H1 (cell line): ENCODE measurements at places on chromosomes 2 and 18. TPM values are rescaled to one million over a fixed set of nuclear protein-coding genes. Genes with fewer than 3 reads are reported as not detected.

Gene CCDC148
- total RNA-seq: 1.3 and 1.5 TPM in 2 replicates

Gene FOXI3
- 15.9 and 17.1 TPM in 2 replicates for total RNA-seq

Gene LAPTM4A
- 187 and 193 TPM in 2 replicates for total RNA-seq

GRCh38 chr2:233059797-233060500, at the start of gene INPP5D:
Gene INPP5D, plus strand, starts transcription at chr2:233060342. Its CDS starts 137 bp downstream, at chr2:233060479.
- DNase-seq: no peak
- H3K36me3 ChIP-seq: no peaks in the 10 kb centered on the region
- no peak within 1 kb of the TSS for H3K27ac ChIP-seq
- H3K4me3 ChIP-seq: no peak within 1 kb of the TSS
- H3K4me1 ChIP-seq: peaks cover 5% of the 10 kb centered on the region

Gene ACMSD
- not detected in 2 replicates for total RNA-seq

- H3K4me3 ChIP-seq: no peak overlapping the region
- no peaks in the 10 kb centered on the region for H3K27me3 ChIP-seq
- DNase-seq: no peak
These were observed 114.8 kb downstream of the RDH14 start for GRCh38 chr2:18445433-18446320.

DNA sequence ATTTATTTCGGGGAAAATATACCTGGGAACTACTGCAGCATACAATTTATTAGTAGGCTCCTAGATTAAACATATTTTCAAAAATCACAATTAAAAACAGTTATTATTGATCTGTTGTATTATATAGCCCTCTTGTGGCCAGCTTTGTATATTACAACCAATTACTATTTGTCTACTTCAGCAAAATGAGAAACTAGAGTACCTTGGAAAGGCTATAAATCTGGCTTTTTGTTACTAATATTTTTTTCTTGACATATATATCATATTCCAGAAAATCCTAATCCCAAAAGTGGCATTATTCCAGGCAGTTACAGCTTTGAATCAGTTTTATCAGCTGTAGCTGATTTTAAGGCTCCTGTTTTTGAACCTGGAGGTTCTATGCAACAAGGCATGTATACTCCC, 101.2 kb downstream of the UBR3 start:
- no peaks in the 10 kb centered on the region for H3K4me1 ChIP-seq
- H3K27ac ChIP-seq: no peak overlapping the region

Gene MAP4K4
- total RNA-seq: 133 and 138 TPM in 2 replicates

GRCh38 chr18:47209171-47209570, 33.0 kb upstream of the IER3IP1 start:
- H3K27ac ChIP-seq: no peak overlapping the region
- H3K27me3 ChIP-seq: peaks cover 1% of the 10 kb centered on the region
- no peak overlapping the region for H3K4me3 ChIP-seq
- H3K36me3 ChIP-seq: no peaks in the 10 kb centered on the region

DNA sequence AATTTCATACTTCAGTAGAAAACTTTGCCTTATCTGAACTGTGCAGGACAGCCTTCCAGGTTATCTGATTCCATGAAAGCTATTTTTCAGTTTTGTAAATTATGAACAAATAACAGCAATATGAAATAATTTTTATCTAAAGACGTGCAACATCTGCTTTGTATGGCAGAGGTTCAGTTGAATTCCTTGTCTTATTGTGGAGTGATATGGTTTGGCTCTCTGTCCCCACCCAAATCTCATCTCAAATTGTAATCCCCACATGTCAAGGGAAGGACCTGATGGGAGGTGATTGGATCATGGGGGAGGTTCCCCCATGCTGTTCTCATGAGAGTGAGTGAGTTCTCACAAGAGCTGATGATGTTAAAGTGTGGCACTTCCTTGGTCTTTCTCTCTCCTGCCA, 18.1 kb upstream of the RPIA start:
- no peaks in the 10 kb centered on the region for H3K36me3 ChIP-seq
- H3K4me3 ChIP-seq: no peak overlapping the region
- no peaks in the 10 kb centered on the region for H3K27me3 ChIP-seq
- H3K4me1 ChIP-seq: no peaks in the 10 kb centered on the region

DNA sequence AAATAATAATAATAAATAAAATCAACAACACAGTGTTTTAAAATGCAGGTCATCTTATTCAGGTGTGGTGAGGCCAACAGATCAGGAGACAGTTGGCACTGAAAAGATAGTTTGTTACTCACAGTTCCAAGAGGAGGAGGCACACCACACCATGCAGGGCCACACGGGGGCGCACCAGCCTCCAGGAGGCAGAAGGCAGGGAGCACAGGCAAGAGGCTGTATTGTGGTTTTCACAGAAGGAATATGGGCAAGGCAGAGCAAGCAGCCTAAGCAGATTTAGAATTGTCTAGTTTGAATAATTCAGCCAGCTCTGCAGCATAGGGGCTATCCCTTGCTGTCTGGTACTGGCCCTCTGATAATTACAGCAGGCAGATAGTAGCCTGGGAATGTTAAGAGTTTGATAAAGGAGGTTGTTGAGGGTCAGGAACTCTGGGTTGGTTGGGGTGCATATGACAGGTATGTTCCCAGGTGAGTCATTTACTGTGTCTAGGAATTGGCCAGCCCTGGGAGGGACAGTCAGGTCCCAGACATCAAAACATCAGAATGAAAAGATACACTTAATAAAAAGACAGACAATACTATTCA, 31.3 kb downstream of the KIAA2012 start:
- no peak overlapping the region for H3K27ac ChIP-seq
- H3K27me3 ChIP-seq: no peaks in the 10 kb centered on the region
- DNase-seq: peak; percentile 54
- H3K4me1 ChIP-seq: peaks cover 7% of the 10 kb centered on the region; the same call in 1 of the 2 replicates
- no peak overlapping the region for H3K4me3 ChIP-seq

Gene DES
- 1.5 and 1.8 TPM in 2 replicates for total RNA-seq

DNA sequence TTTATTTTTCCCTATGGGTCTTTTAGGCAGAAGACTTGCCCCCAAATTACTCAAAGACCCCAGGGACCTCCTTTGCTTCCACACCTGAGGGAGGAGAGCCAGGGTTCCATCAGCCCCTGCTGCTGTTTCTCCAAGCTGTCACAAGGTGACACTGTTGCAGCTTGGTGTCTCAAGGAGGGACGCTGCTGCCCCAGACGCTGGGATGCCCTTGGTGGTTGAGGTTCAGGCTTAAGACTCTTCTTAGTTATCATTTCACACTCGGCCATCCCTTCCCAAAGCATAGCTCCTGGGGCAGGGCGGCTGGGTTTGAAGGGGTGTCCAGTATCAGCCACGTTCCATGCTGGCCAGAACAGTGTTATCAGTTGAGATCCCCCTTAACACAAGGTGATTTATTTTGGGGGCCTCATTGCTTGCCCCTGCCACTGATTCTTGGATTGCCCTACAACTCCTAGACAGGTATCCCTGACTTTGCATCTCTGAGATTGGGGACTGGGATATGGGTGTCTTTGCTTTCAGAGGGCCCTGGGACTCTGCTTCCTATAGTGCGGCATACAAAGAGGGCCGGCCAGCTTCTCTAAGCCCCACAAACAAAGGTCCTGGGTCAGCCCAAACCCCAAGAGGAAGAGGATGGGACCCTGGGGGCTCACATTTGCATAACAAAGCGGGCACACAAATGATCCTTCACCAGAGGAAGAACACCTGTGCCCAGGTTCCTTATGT, 22.7 kb downstream of the GPR55 start:
- peak; percentile 78 for DNase-seq
- peak overlapping the region; percentile 75 for H3K27ac ChIP-seq
- H3K27me3 ChIP-seq: no peaks in the 10 kb centered on the region; the same call in 1 of the 2 replicates
- peaks cover 20% of the 10 kb centered on the region for H3K4me1 ChIP-seq
- no peaks in the 10 kb centered on the region for H3K36me3 ChIP-seq
- H3K4me3 ChIP-seq: peak overlapping the region; percentile 46; the same call in 1 of the 2 replicates

- no peaks in the 10 kb centered on the region for H3K27me3 ChIP-seq
- no peaks in the 10 kb centered on the region for H3K36me3 ChIP-seq
- no peaks in the 10 kb centered on the region for H3K4me1 ChIP-seq
- no peak overlapping the region for H3K4me3 ChIP-seq
These were observed 103.4 kb upstream of the RASGRP3 start for GRCh38 chr2:33372940-33373553.

DNA sequence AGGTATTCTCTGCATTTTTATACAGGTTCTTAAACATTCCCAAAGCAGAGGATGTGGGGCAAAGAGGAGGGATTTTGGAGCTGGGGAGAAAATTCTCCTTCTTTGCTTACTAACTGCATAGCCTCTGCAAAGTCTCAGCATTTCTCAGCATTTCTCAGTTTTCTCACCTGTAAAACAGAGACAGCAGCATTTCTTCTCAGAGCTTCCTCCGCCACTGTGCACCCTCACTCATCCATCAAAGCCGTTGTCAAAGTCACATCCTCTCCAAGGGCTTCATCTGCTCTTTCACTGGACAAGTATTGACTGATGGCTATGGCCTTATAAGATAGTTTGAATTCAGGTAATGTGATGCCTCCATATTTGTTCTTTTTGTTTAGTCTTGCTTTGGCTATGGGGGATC, 17.4 kb downstream of the MYO7B start:
- H3K4me1 ChIP-seq: no peaks in the 10 kb centered on the region
- H3K27ac ChIP-seq: no peak overlapping the region
- H3K4me3 ChIP-seq: no peak overlapping the region

DNA sequence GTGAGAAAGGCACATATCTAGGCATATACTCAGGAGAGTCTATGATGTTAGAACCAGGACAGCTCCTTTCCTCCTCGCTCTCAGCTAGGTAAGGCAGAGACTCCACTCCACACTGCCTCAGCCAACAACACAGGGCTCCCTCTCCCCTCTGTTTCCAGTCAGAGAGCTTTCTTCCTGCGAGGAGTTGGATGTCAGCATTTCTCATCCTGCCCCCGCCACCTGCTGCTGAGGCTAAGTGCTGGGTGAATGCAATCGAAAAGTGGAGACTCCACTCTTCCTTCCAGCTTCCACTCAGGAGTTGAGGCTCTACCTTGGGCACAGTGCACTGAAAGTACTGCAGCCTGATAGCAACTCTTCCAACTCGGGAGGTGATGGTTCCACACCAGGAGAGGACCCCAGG, 177.2 kb upstream of the RAB6C start:
- H3K4me1 ChIP-seq: peaks cover 5% of the 10 kb centered on the region; the same call in 1 of the 2 replicates
- DNase-seq: no peak
- no peak overlapping the region for H3K4me3 ChIP-seq
- H3K27me3 ChIP-seq: no peaks in the 10 kb centered on the region

DNA sequence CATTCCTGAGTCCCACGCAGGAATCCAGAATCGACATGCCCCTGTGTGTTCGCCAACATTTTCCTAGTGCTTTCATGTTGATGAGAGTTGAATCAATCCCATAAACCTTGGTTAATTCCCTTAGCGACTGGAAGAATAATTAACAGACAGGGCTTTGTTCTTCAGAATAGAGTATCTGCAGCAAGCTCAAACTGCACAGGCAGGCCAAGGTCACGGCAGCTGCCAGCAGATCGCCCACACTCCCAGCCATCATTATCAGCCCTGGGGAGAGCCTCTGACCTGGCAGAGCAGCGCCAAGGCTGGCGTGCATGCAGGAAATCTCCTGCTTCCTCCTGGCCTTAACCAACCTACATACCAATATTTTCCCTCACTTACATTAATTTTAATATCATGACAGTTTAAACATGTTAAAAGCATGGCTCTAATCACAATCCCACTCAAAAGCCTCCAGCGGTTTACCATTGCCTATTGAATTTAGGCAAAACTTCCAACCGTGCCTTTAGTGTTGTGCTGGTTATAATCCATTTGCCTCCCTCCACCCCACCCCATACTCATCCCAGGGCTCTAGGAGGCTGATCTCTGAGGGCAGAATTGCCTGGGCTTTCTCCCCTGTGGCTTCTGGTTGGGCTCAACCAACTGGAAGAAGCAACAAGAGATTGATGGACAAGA, 46.8 kb upstream of the NCK2 start:
- no peaks in the 10 kb centered on the region for H3K27me3 ChIP-seq
- no peak overlapping the region for H3K4me3 ChIP-seq
- no peaks in the 10 kb centered on the region for H3K36me3 ChIP-seq
- H3K27ac ChIP-seq: no peak overlapping the region
- no peaks in the 10 kb centered on the region for H3K4me1 ChIP-seq

DNA sequence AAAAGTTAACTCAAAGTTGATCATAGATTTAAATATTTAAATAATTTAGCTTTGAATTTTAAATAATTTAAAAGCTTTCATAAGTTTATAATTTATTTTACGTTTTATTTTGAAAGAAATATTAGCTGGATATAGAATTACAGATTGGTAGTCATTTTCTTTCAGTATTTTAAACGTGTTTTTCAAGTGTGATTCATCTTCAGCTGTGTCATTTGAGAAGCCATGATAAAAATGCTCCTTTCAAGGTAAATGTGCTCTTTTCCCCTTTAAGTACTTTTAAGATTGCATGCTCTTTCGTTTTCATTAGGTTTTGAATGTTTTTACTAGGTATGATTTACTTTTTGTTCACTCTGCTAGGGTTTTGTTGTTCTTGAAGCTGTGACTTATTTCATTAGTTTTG, 116.8 kb upstream of the FIGN start:
- H3K36me3 ChIP-seq: no peaks in the 10 kb centered on the region
- no peak for DNase-seq
- no peaks in the 10 kb centered on the region for H3K4me1 ChIP-seq
- no peaks in the 10 kb centered on the region for H3K27me3 ChIP-seq
- no peak overlapping the region for H3K4me3 ChIP-seq

- no peak overlapping the region for H3K27ac ChIP-seq
- no peaks in the 10 kb centered on the region for H3K36me3 ChIP-seq
- H3K4me3 ChIP-seq: no peak overlapping the region
- peaks cover 15% of the 10 kb centered on the region for H3K4me1 ChIP-seq
- no peaks in the 10 kb centered on the region for H3K27me3 ChIP-seq
These were observed 61.4 kb downstream of the SLC4A3 start for GRCh38 chr2:219688560-219689445.

Gene MAP3K19
- total RNA-seq: not detected in 2 replicates

DNA sequence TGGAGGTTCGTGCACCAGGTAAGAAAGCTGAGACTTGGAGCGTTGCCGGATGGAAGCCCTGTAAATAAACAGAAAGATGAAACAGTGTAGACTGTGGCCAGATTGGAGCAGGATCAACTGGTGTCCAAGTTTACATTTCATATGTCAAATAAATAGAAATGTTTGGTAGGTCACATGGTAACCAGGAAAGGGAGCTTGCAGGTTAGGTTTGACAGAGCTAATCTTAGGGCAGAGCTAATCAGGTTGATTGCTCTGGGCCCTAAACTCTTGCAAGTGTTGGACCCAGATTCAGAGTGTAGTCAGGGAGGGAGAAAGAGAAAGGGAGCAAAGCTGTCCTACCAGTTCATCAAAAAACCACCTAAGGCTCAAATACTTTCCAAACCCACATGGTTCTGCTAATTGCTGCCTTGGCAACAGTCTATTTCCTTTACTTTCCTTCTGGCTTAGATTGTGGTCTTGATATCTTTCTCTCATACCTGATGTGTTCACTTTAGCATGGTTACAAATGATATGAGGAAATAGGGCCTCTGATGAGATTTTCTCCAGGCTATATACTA, 63.2 kb downstream of the G6PC2 start:
- no peaks in the 10 kb centered on the region for H3K27me3 ChIP-seq
- no peaks in the 10 kb centered on the region for H3K36me3 ChIP-seq
- H3K4me1 ChIP-seq: no peaks in the 10 kb centered on the region
- DNase-seq: no peak

GRCh38 chr18:45935591-45936335, 31.4 kb downstream of the EPG5 start:
- H3K4me3 ChIP-seq: no peak overlapping the region
- H3K27me3 ChIP-seq: no peaks in the 10 kb centered on the region
- no peak overlapping the region for H3K27ac ChIP-seq
- no peaks in the 10 kb centered on the region for H3K4me1 ChIP-seq
